ENCODE measurements at places on chromosomes 4 and X.

DNA sequence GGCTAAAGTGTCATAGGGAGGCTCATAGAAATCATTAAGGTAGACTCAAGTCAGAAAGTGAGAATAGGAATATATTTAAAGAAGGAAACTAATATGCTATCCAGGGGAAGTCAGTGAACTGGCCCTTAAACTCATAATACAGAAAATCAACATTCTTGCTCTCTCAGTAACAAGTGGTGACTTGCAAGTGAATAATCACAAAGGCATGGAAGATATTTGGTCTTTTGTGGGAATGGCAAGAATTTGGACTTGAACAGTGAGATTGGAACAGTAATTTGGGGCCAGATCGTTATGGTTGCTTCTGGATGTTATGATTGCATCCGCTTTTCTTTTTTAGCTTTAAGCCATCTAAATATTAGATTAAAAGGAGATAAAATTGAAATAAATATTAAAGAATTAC is 103.8 kb downstream of the TBC1D19 start:
- peak; percentile 89 for DNase-seq

DNA sequence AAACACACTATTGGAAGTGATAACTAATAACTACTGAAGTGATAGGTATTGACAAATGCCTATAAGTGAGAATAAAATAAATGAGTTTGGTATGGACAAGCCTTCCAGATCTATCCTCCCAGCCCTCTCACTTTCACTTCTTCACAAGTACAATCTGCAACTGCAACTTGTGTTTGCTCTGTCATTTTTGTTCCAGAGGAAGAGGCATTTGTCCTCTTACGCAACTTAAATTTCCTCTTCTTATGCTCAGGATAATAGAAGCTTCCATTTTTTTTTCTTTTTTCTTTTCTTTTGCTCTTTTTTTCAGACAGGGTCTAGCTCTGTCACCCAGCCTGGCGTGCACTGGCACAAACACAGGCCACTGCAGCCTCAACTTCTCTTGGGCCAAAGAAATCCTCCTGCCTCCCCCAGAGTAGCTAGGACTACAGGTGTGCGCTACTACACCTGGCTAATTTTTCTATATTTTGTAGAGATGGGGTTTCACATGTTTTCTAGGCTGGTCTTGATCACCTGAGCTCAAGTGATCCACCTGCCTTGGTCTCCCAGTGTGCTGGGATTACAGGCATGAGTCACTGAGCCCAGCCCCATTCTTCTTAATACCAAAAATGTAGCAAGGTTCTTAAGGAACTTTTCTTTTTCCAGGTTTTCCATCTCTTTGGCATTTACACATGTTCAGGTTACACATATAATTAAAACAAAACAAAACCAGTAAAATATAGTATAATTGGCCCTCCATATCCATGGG is 73.1 kb downstream of the PDGFC start:
- no peak for DNase-seq

DNA sequence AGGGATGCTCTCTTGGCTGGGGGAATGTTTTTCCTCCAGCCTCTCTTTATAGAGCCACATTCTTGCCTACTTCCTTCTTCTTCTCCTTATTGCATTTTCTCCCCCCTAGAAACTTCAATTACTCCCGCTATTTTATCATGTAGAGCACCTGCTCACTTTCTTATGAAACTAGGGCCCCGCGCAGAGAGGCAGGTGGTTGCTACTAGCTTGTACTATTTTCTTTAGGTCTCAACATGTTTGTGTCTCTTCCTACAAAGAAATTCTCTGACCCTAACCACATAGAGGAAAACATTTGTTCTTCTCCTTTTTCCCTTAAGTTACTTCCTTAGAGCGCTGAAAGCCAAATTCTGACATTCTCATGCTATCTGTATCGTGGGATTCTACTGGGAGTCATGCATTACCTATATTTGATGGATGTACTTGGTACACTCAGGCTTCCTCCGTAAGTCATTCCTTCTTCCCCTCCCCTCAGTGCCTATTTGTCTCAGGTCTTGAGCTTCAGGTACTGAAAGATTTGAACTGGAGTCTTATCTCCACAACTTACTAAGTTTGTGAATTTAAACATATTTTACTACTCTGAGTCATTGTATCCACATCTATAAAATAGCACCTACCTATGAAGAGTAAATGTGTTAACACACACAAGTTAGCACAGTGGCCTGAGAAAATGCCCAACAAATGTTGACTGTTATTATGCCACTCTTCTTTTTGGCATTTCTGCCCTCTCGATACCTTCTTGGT is 159.1 kb upstream of the LEF1 start:
- no peak for DNase-seq

DNA sequence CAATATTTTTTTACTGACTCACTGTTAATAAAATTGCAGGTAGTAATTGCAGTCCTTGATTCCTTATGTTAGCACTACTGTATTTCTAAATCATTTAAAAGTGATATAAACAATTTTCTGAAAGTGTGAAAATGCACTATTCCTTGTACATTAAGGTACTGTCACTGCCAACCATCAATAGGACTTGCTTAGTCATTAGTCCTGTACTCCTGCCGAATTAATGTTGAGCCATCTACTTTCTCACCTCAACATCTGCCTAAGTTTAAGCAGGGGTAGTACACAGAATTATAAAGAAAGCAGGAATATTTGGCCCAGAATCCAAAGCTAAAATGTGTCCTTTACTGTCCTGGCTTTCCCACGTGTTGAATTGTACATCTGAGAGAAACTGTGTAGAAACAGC is 87.0 kb upstream of the TRPC3 start:
- DNase-seq, result no peak

- DNase-seq, result no peak
Observed at GRCh38 chr4:70303090-70303489, 31.7 kb upstream of the CABS1 start.

DNA sequence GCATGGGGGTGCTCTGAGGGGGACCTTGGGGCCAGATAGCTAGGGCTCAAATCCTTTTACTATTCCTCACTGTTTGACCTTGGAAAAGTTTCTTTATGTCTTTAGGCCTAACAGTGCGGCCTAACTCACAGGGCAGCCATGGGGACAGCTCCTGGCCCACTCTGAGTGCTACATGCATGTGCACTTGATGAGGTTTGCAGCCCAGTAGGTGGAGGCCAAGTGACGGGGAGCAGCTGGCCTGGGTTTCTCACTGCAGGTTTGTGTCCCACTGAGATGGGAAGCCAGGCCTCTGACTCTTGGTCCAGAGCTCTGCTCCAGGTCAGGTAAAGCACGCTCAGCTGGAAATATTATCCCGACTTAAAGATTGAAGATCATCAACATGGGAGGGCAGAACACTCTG is 102.8 kb downstream of the SLC2A9 start:
- DNase-seq, result no peak

DNA sequence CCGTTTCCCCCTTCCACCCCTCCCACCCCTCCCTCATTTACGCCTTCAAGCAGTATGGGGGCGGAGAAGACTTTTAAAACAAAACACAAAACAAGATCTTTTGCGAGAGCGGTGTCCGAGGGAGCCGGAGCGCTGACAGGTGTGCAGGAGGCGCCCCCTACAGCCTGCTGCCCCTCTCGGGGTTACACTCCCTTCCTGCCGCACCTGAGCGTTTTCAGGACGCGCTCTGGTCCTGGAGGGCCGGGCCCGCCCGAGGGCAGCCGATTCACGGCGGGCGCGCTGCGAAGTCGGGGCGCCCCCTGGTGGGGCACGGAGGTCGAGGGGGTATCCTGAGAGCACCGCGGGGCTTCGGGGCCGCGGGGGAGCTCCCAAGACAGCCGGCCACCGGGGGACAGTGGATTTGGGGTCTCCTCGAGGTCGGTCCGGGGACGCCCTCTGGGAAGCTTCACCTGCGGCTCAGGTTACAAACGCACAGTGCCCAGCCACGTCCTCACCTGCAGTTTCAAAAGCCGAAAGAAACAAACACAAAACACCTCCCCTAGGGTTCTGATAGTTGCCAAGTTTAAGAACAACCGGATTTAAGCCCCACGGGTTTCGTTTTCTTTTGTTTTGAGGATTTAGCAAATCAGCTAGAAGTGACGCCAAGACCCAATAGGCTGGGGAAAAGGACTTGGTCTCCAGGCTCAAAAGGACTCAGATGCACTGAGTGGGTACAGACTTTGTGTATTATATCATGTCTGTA is 8.0 kb upstream of the NEUROG2 start:
- peak; percentile 14 for DNase-seq

DNA sequence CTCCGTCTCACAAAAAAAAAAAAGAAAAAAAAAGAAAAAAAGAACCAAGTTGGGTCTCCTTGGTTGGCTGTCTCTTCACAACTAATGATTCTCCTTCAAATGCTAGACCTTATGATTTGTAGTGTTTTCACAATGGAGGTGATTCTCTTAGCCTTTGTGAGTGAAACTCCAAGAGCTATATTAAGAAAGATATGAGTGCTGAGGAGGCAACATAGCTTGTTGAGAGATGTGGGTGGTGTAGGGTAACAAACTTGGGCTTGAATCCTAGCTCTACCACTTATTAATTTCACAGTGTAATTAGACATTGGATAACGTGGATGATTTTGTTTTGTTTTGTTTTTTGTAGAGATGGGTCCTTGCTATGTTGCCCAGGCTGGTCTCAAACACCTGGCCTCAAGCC is 10.4 kb upstream of the SEPTIN11 start:
- no peak for DNase-seq

- no peak for DNase-seq
Observed at GRCh38 chrX:98407584-98407983, 1523.9 kb downstream of the RPA4 start.

- peak; percentile 56 for DNase-seq
Observed at GRCh38 chr4:138086611-138087041, 155.5 kb downstream of the SLC7A11 start.
